ENCODE measurements at places on chromosomes 3 and 15. TPM values are rescaled to one million over a fixed set of nuclear protein-coding genes. Genes with fewer than 3 reads are reported as not detected.

DNA sequence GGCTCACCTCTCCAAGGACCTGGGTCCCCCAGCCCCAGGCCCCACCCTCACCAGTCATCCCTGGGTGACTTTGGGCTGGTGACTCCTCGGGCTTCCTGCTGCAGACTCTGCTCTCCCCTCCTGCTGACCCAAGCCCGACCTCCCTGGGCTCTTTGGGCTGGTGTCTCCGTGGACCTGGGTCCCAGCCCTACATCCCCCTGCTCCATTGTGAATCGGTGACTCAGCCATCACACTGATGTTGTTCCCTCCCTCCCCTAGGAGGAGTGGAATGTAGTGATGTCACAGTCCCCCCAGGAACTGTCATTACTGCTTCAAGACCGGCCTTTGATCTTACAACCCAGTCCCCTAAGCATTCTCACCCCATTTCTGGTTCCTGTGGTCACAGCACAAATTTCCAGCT lies 83.7 kb downstream of the ADAMTS7 start:
- DNase-seq: no peak

GRCh38 chr3:64027658-64028057 lies 4.4 kb upstream of the PSMD6 start:
- no peak for DNase-seq

Gene MEF2A
- 31.8 TPM for total RNA-seq

DNA sequence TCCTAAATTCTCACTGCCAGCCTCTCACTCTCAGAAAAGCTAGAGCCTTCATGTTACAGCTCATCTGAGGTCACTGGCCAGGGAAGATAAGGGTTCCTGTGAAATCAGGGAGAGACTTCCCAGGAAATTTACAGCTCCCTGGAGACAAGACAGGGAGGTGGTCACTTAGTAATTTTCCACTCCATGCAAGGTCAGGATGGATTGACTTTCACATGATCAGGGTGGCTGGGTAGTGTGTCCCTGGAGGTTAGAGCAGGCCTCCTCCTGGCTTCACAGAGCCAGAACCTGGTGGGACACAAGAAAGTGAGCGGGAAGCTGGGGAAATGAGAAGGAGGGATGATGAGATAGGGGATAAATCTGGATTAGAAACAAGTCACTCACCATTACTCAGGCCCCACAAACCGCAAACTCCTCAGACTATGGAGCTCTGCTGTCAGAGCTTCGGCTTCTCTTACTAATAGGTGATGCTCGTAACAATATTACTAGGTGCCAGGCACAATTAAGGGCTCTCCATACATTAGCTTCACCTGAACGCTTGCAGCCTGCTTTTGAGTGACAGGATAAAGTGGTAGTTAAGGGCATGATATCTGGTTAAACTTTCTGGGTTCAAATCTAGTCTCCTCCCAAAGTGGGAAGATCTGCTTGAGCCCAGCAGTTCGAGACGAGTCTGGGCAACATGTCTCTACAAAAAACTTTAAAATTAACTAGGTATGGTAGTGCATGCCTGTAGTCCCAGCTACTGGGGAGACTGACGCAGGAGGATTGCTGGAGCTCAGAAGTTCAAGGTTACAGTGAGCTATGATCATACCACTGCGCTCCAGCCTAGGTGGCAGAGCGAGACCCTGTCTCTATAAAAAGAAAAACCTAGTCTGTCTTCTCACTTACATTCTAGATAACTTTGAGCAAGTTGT lies 24.9 kb downstream of the DUOX2 start:
- no peak for DNase-seq

Gene RTP3
- total RNA-seq: not detected

Gene CADPS
- not detected for total RNA-seq

Gene HIGD2B
- total RNA-seq: not detected

Gene TMEM207
- total RNA-seq: not detected

DNA sequence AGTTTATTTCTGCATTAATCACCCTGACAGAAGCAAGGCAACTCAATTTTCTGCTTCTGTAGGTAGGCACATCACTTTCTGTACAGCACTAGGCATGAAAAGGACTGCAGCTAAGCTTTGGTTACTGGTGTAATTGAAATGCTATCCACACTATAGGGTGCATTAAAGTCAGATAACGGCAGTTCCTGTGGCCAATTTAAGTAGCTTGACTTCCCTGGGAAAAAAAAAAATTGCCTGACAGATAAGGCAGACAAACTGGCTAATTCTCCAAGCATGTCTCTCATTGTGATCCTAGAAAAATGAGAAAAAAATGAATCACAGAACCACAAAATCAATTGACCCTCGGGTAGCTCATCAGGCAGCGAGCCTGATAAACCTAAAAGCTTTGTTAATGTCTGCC lies 151.4 kb downstream of the MEIS2 start:
- no peak for DNase-seq
